ENCODE measurements at places on chromosomes 1 and 21. TPM values are rescaled to one million over a fixed set of nuclear protein-coding genes. Genes with fewer than 3 reads are reported as not detected.
A peak's percentile ranks its signal among the peaks of the same experiment; 100 is the strongest.

GRCh38 chr1:96427616-96428015, 294.0 kb upstream of the PTBP2 start:
- DNase-seq: peak; percentile 34

The PGLYRP4 gene
- not detected for polyA plus RNA-seq

DNA sequence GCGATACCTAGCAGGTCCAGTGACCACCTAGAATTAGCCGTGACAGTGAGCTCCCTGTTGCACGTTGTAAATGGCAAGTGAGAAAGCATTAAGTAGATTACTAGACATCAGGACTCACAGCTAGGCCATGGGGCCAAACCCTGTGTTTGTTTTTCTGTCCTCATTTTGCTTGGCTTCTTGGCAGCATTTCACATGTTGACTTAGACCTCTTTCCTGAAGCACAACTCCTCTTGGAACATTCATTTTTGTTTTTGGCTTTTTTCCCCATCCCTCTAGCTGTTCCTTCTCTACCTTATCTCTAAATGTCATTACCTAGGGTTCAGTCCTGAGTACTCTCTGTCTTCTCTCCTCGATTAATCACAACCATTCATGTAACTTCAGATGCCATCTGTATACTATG, 16.9 kb upstream of the PTPN14 start:
- DNase-seq: no peak

GRCh38 chr1:171841931-171842761, 848 bp downstream of the DNM3 start:
- DNase-seq: peak; percentile 12

GRCh38 chr1:8302081-8302956, 15.6 kb upstream of the SLC45A1 start:
- peak; percentile 22 for DNase-seq

DNA sequence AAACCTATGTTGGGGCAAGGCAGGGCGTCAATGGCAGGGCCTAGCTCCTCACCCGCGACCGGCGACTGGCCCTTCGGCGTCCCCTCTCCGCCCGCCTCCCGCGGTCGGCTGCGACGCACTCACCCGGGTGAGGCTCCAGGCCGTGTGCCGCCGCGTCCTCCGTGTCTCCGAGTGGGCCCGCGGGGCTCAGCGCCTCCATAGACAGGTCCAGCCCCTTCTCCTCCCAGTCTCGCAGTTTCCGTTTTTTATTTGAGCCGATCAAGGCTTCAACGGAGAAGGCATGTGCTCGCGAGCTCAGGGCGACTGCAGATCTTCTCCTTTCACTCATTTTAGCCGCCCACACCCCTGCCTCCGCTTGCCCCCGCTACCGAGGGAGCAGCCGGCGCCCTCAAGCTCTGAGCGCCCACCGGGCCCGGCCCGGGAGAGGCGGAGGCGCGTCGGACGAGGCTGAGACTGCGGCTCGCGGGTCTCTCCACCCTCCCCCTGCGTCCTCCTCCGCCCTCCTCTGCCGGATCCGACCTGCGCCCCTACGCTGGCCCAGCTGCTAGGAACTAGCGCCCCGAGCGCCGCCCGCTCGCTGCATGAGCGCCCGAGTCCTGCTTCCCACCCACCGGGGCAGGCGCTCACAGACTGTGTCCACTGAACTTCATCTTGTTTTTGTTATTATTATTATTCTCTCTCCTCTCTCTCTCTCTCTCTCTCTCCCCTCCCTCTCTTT, 516 bp downstream of the TBX15 start:
- DNase-seq: no peak
